ENCODE measurements at places on chromosomes 11 and 22.

- DNase-seq, result no peak
These were observed 83.9 kb downstream of the ZC3H12C start for GRCh38 chr11:110177086-110177456.

DNA sequence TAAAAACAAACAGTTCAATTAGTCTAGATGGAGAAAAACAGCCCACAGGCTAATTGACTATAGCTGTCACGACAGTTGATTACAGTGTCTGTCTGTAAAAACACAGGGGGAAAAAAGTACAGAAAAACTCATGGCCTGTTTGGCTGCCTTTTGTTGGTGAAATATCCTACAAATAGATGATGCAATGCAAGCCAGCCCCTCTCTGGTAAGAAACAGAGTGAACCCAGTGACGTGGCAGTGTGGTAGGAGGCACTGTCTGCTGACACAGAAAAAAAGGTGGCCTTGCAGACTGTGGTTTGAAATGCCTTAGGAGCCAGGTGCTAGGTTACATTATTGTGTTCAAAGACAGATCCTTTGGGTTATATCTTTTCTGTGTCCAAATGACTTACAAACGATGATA lies 431.4 kb upstream of the CCDC90B start:
- DNase-seq, result no peak

DNA sequence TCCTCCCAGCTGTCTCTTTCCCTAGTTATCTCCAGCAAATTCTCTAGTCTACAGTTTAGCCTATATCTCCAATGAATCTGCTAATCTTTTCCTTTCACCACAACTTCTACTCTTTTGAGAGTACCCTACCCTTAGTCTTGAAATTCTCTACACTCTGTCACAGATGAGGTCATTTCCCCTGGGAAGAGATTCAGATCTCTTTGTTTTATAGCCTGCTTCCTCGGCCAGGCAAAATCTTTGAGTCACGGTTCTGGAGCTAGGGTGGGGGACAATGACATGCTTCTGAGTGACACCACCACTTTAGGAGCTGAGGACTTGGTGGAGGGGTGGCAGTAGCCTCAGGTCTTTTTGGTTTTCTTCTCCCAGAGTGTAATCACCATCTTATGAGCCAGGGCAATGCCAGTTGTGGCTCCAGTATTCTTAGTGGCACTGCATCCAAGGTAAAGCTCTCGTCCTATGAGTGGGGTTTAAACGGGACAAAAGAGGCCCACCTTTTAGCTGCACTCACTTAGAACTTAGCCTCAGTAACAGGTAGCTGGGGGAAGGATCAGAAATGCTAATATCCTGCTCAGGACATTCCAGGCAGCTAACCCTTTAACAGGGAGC lies 98.5 kb upstream of the RRM1 start:
- no peak for DNase-seq

GRCh38 chr11:131932584-131933325 lies 562.3 kb downstream of the NTM start:
- DNase-seq, result no peak

GRCh38 chr11:61297341-61297740 lies 2.2 kb upstream of the VWCE start:
- no peak for DNase-seq

Measured in stimulated activated CD4-positive, alpha-beta T cell treated with anti-CD3 and anti-CD28 coated beads, Interleukin-15, amount 100 ng/mL, for 1 hour (primary cell).